Activated CD4-positive, alpha-beta memory T cell treated with anti-CD3 and anti-CD28 coated beads, Interleukin-2, amount 10 ng/mL, durations not matched to agents 7 days and 5 days (primary cell): ENCODE measurements at places on chromosomes 13 and 19. TPM values are rescaled to one million over a fixed set of nuclear protein-coding genes. Genes with fewer than 3 reads are reported as not detected.

- no peak overlapping the region for H3K27ac ChIP-seq
- no peaks in the 10 kb centered on the region for H3K36me3 ChIP-seq
- H3K4me3 ChIP-seq, result peak overlapping the region; percentile 52
- H3K27me3 ChIP-seq, result peaks cover 39% of the 10 kb centered on the region
- peaks cover 13% of the 10 kb centered on the region for H3K4me1 ChIP-seq
Measured at GRCh38 chr13:34942732-34943435, 814 bp downstream of the NBEA start.

- DNase-seq, result peak; percentile 81
- H3K36me3 ChIP-seq, result no peaks in the 10 kb centered on the region
- H3K4me1 ChIP-seq, result peaks cover 68% of the 10 kb centered on the region
- H3K4me3 ChIP-seq, result peak overlapping the region; percentile 86
- no peaks in the 10 kb centered on the region for H3K27me3 ChIP-seq
Measured at GRCh38 chr19:29623726-29624488, 17.8 kb downstream of the POP4 start.

- no peaks in the 10 kb centered on the region for H3K36me3 ChIP-seq
- H3K4me3 ChIP-seq, result no peak overlapping the region
- H3K4me1 ChIP-seq, result no peaks in the 10 kb centered on the region
- no peaks in the 10 kb centered on the region for H3K27me3 ChIP-seq
Measured at GRCh38 chr13:65342541-65343337, 1887.4 kb downstream of the PCDH9 start.

The CTXN1 gene
- total RNA-seq, result not detected

DNA sequence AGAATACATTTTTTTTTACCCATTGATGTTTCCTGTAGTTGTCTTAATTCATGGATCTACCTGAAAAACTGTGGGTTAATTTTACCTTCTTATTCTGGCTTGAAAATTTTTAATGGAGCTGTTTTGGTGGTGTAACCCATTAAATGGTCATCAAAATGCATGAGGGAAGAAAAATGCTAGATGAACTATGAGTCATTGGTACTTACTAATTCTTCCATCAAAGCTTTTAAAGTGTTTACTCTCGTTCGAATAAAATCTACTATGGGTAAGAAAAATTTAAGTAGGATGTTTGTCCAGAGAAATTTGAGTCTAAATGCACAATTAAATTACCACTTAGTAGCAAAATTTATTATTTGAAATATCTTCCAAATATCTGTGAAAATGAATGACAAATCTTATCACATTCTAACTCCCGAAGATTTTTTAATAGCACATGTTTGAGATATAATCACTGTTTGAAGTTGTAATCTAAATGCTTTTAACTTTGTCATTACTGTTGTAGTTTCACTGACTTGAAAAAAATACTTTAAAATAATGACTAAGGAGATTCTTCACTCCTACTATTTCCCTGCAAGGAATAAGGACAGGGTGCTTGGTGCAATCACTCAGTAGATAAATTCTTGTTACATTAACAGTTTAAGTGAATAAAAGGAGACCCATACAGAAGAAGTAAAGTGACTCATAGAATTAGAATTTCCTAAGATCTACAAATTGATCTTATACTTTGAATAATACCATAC is 437.7 kb downstream of the IRS2 start:
- no peak overlapping the region for H3K4me3 ChIP-seq
- no peak for DNase-seq
- no peaks in the 10 kb centered on the region for H3K36me3 ChIP-seq
- H3K27ac ChIP-seq, result no peak overlapping the region
- no peaks in the 10 kb centered on the region for H3K4me1 ChIP-seq
- H3K27me3 ChIP-seq, result no peaks in the 10 kb centered on the region
